ENCODE measurements at places on chromosomes 12 and 14.

DNA sequence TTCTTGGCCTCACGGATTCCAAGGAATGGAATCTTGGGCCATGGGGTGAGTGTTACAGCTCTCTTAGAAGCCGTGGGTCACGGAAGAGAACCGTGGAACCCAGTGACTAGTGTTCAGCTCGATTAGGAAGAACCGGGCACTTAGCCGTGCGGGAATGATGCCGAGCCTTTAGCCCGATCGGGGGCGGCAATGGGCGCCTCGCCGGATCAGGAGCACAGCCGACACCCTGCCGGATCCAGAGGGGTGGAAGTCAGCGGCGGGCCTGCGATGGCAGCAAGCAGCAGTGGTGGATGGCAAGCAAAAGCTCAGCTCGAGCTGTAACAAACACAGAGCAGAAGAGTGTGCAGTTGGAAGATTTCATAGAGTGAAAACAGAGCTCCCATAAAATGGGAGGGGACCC is 21.1 kb upstream of the ULK1 start:
- no peak for DNase-seq

GRCh38 chr12:50251619-50252252 is 31.6 kb downstream of the LIMA1 start:
- DNase-seq, result no peak

GRCh38 chr14:39768589-39768988 is 336.4 kb upstream of the FBXO33 start:
- no peak for DNase-seq

GRCh38 chr12:51388069-51388799 is 3.0 kb downstream of the GALNT6 start:
- no peak for DNase-seq

GRCh38 chr12:11524446-11524845 is 125.0 kb upstream of the ETV6 start:
- no peak for DNase-seq

GRCh38 chr14:104773505-104774452 is 20.8 kb downstream of the SIVA1 start:
- no peak for DNase-seq

DNA sequence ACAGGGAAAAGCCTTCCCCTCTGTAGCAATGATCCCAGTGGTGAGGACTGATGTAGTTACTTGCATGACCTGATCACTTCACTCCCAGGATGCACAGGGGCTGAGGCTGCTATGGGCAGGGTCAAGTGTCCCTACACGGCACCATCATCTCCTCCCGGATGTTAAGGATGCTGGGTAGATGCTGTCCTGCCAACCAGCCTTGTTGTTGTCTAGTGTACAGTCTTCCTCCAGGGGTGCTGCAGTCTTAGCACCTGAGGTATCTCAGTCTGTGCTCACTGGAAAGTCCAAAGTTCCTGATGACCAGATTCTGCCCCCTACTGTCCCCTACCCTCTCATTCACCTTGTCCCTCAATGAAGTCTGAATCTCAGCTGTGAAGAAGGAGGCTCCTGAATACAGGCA is 20.1 kb downstream of the CPM start:
- no peak for DNase-seq
